ENCODE measurements at places on chromosomes 6 and 20.

- peak; percentile 14 for DNase-seq
Measured at GRCh38 chr6:20605581-20605980, 71.3 kb downstream of the CDKAL1 start.

DNA sequence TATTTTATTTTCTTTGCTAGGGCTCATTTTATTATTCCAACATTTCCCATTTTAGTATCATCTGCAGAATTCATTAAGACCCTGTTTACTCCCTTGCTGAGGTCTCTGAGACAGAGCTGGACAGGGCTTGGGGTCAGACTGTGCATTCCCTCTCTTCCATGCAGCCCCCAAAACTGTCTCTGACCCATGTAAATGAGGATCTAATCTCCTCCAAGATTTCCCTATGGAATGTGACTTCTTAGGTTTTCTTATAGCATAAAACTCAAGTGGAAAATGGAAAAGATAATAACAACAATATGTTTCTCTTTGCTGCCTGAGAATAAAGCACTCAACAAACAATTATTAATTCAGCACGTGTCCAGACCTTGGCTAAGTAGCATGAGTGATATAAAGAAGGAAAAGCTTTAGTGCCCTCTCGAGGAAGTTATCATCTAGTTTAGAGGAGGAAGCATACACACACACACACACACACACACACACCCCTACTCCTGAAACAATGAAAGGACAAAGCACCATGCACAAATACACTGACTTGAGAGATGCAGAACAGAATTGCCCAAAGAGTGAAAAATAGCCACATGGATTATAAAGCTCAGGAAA is 815.5 kb downstream of the BCKDHB start:
- DNase-seq, result no peak

DNA sequence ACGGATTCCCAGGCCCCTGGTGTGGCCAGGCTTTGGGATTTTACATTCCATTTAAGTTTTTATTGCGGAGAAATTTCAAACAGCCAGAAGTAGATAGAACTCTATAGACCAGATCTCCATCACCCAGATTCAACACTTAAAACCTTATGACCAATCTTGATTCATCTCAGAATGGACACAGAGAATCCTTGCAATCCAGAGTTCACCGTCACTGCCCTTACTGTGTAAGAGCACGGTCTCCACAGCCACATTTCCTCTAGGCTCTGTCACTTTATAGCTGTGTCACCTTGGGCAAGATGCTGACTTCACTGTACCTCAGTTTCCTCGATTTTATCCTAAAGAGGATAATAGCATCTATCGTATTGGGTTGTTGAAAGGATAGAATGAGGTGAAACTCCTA is 979 bp downstream of the ZNF133 start:
- DNase-seq, result no peak

- peak; percentile 74 for DNase-seq
Measured at GRCh38 chr6:117555882-117556498, 46.3 kb downstream of the GOPC start.

- DNase-seq, result no peak
Measured at GRCh38 chr6:74222768-74223333, 526.8 kb downstream of the CD109 start.
